ENCODE measurements at places on chromosomes 5 and 9.

- DNase-seq = no peak
Observed at GRCh38 chr9:73780916-73781315, 629.3 kb downstream of the ANXA1 start.

GRCh38 chr9:120711354-120711753, 2.9 kb downstream of the MEGF9 start:
- no peak for DNase-seq

GRCh38 chr9:20981486-20981885, 50.0 kb downstream of the HACD4 start:
- DNase-seq = no peak

GRCh38 chr5:9722601-9723180, 92.5 kb upstream of the TAS2R1 start:
- no peak for DNase-seq

DNA sequence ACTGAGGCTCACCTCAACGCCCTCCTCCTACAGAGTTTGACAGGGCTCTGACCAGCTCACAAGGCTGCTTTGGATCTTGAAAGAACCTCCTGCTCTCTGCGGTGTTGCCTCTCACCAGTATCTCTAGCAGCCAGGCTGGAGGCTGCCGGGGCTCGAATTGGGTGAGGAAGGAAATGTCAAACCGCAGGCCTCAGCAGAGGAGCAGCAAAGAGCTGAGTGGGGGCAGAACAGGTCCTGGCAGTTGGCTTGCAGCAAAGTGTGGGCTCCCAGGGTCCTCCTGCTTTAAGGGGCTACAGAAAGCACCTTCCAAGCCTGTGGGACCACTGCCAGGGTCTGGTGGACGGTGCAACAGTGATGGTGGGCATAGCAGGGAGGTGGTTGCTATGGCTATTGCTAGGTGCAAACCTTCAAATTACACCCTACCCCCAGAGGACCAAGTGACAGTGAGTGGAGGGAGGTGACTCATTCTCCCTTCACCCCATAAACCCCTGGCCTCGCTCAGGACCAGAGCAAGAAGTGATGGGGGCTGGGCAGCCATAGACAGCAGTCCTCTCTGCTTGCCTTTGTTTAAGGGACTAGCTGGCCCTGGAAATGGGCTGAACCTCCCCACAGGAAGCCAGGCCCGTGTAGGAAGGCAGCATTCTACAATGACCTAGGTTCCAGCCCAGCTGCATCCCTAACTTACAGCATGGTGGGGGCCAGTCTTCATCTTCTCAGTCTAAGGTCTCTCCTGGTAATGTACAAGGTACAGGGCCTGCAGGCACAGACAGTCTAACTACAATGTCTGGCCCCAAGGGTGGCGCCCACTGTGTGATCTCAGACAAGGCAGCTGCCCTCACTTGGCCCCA, 18.7 kb downstream of the LCP2 start:
- no peak for DNase-seq

DNA sequence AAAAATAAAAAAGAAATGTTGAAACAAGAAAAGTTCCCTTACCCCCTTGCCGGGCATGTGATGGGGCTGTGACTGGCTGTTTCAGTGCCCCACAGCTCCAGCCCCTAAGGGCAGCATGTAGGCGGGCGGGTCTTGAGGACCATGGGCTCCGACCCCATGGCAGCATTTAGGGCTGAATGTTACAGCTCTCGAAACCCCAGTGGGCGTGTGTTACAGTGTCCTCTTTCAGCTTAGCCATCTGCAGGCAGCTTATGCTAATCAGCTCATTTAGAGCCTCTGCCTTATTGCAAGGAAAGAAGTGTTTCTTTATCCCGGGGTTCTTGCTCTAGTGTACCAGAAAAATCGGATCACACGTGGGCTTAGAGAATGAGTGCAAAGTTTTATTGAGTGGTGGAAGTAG, 497.4 kb upstream of the CYLC2 start:
- no peak for DNase-seq

GRCh38 chr9:134644725-134645606, 3.4 kb downstream of the COL5A1 start:
- no peak for DNase-seq

All from NCI-H510A treated with DMSO at 0.1 percent for 48 hours (cell line).